ENCODE measurements at places on chromosomes 5 and 9.

GRCh38 chr9:1421436-1421835 lies 371.3 kb downstream of the DMRT2 start:
- DNase-seq: no peak

DNA sequence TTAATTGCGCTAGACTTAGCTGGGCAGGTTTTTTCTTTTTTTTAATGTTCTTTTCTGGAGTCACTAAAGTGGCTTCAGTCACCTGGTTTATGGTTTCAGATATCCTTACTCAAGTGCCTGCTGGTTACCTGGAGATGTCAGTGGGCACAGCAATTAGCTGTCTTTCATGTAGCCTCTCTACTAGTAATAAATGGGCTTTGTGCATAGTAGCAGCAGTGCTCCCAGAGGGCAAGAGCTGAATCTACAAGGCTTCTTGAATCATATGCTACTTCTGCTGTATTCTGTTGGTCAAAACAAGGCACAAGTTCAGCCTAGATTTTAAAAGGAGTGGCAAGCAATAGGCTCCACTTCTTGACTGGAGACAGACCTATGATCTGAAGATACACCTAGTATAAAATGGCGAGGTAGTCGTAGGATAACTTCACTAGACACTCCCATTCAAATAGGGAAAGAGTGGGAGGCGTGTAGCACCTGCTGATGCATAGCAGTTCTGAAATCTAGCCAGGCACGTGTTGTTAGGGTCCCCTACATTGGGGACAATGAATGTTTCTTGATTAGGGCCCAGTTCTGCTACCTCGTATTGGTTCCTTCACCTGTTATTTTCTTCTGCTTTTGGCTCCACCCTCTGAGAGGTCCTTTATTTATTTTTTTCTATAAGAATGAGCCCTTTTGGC lies 7.0 kb downstream of the SCAMP1 start:
- DNase-seq: no peak

- no peak for DNase-seq
These were observed 411.1 kb upstream of the GRIA1 start for GRCh38 chr5:153079396-153079795.

DNA sequence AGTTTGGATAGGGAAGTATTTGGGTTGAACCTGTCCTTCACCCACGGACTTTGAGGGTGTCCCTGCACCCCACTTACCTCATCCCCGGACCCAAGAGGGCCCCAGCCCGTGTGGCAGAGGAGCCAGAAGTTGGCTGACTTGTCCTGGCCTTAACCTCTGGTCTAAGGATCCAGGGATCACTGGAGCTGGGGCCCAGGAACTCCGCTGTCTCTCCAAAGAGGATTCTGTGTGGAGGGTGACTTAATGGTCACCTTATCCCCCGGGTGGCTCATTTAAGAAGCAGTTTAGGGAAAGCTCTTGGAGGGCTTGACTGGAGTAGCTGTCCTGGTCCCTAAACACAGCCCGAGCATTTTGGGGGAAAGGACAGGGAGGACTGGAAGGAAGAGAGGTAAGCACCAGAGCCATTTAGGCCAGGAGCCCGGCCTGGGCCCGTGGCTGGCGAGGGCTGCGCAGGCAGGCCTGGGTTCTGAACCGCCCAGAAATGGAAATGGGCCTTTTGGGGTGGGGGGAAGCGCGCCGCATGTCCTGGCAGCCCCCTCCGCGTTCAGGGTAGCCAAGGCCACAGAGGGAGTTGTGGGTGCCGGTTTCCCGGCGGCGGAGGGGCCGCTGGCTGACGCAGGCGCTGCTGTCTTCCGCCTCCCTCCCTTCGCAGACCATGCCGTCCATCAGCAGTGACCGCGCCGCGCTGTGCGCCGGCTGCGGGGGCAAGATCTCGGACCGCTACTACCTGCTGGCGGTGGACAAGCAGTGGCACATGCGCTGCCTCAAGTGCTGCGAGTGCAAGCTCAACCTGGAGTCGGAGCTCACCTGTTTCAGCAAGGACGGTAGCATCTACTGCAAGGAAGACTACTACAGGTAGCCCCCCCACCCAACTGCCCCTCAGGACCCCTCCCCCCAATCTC lies 2.0 kb downstream of the LHX2 start:
- DNase-seq: no peak

- no peak for DNase-seq
These were observed 252.4 kb upstream of the DAPK1 start for GRCh38 chr9:87245271-87245670.

GRCh38 chr5:10682801-10683525 lies 78.1 kb downstream of the DAP start:
- no peak for DNase-seq

DNA sequence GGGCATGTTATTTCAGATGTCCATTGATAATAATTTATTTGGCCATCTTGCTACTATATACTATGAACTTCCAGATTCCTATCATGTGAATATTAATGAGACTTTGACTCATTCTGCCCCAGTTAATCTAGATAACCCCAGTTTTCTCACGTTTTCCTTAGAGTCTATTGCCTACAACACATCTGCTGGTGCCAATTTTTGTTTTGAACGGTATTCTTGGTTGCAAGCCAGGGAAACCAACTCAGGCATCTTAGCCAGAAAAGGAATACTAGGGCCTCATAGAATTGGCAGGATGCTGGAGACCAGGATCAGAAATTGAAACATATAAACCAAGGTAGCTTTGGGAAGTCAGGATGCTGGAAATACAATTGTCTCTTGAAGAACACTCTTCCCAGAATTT lies 28.0 kb upstream of the NPR3 start:
- DNase-seq: no peak

DNA sequence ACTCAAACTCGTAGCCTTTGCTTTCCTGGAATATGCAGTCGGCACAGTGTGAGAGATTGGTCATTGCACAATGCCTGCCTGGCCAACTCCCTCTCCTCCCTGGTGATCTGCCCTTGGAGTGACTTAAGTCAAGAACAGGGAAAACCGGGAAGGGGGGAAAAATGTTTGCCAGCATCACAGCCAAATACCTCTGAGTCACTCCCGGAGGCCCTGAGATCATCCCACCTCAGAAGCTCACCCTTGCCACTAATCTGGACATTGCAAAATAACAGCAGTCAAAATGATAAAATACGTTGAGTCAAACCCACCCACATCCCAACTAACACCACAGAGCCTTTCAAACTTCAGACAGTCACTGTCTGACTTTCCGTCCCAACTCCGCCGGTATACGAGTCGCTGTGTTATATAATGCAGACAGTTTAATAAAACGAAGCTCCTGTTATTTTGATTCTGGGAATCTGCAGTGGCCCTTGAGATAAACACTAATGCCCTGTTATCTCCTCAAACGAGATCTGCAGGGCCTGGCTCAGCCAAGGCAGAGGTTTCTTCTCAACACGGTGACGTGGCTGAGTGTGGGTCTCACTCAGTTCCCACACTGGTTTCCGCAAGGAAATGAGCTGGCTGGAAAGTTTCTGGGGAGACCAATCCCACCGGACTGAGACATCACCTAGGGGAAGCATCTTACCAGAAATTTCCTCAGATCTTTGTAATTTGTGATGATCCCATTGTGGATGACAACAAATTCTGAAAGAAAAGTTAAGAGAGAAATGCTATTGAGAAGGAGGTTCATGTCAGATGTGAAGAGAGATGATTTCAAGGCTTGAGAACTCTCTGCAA lies 22.1 kb downstream of the GFPT2 start:
- DNase-seq: no peak

DNA sequence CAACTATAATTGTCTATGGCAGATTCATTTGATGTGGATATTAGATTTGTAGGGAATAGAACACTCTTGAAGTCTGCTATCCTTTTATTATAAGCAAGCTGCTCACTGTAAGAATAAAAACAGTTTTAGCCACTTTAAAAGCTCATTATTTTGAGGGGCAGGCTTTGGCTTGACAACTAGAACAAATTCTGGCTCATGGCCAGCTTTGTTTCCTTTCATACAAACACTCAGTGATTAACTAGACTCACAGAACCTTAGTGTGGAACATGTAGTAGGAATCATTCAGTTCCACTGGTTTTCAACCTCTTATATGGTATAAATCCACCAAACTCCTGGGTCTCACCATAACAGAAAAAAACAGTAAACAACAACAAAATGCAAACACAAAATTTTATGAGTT lies 27.4 kb upstream of the CEP120 start:
- DNase-seq: no peak

DNA sequence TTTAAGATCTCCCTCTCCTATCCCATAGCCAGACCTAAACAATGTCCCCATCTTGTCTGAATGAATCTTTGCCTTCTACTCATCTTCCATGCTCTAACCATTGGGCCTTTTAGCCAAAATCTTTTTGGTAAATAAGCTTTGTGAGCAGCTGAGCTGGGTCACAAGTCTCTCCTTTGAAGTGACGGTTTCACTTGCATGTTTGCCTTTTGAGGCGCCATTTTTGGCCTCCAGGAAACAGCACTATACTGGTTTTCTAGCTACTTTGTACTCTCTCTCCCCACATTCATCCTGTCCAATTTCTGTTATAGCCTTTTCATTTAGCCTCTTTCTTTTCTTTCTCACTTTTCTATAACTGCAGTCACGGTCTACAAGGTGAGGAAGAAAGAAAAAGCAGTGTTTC lies 195.5 kb upstream of the C9orf72 start:
- DNase-seq: no peak

GRCh38 chr9:4799033-4799430 lies 6.3 kb downstream of the RCL1 start:
- no peak for DNase-seq

- DNase-seq: no peak
These were observed 15.1 kb downstream of the TTC1 start for GRCh38 chr5:160023908-160024630.

DNA sequence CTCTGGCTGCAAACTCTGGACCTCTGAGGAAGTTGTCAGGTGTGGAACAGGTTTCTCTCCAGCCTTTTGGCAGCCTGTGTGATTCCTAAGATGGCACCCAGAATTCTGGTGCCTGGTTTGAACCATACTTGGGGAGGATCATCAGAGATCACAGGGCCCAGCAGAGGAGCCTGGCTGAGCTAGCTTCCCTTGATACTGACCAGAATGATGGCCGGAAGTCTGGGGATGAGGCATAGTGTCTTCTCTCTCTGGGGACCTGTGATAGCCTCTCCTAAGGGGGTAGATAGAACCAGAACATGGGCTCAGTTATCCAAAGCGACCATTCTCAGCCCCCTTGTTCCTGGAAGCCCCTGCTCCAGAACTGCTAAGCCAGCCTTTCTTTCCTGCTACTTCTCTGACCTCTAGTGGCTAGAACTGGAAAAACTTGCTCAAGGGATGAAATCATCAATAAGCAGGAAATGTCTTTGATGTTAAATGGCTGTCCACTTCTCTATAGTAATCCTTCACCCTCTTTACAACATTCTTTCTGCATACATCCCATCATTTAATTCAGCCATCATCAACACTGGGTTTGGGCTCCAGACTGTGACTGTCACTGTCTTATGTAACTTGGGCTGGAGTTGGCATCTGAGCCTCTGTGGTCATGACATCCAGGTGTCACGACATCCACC lies 55.1 kb downstream of the C9orf152 start:
- no peak for DNase-seq

GRCh38 chr9:129864991-129865647 lies 29.9 kb downstream of the USP20 start:
- no peak for DNase-seq

- no peak for DNase-seq
These were observed 1.5 kb downstream of the FBN2 start for GRCh38 chr5:128536254-128537220.

DNA sequence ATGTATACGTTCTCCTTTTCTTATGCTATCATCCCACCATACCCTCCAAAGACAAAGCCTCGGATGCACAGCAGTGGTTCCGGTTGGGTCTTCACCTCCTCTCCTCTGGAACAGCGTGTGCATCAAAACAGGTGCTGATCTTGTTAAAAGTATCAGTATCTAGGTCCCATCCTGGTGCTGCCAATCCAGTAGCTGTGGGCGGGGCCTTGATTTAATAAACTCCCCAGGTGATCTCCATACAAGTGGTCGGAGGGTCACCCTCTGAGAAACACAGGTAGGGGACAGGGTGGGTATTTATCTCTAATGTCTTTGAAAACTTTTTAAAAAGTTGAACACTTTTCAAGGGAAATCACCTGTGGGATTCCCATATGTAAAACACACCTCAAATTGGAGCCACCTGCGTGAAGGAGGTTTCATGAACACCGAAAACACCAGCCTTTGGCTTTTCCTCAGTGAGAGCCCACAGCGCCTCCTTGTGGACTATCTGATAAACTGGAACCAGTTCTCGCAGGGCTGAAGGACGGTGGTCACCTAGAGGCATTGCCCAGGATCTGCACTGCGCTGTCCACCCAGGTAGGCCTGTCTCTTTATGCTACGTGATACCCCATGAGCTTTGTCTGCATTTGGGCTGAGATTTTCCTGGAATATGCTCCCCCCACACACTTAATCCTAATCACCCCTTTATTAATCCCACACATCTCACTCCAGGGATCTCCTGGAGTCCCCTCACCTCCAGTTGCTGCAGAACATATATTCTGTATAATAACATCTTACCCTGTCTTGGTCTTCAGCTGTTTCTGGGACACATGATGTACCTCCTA lies 80.5 kb upstream of the EPB41L4B start:
- no peak for DNase-seq

GRCh38 chr9:102609461-102609860 lies 385.7 kb upstream of the CYLC2 start:
- DNase-seq: no peak

DNA sequence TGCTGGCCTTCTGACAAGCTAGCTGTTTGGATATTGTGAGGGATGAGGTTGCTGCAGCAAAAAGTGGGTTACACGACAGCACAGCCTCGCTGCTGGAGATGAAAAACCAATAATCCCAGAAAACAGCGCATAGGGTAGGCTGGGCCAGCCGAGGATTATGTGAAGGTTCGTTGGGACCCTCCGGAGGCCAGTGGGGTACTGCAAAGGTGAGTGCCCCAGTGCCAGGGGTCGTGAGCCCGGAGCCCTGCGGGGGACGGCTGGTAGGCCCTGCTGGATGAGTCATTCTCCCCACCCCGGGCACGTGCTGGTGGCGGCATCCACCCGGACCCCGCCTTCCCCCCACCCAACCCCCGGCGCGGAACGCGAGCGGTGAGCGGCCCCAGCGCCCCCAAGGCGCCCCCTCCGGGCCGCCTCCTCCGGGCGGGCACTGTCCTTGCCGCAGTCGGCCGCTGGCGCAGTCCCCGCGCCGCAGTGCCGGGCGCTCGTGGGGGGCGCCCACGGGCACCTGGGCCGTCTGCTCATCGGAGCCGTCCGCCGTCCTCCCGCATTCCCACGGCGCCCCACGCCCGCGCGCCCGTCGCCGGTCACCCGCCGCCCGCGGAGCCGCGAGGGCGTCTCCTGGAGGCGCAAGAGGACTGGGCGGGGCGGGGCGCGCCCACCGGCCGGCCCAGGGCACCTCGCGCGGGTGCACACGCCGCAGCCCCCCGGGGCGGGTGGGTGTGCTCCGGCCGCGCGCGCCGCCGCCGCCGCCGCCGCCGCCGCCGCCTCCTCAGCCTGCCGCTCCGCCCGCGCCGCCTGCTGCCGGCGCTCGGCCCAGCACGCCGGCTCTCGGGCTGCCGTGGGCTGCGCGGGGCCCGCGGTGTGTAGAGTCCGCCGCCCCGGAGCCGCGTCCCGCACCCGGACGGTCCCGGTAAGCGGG lies at the start of gene PHF24:
TSS of gene PHF24 (plus strand) at position 794 of the 919 bp plus-strand sequence. CDS start 13,014 bp downstream, outside the sequence.
- DNase-seq: no peak

GRCh38 chr5:117177302-117177701 lies 602.7 kb upstream of the SEMA6A start:
- DNase-seq: no peak
